ENCODE measurements at places on chromosomes 5 and 9.

DNA sequence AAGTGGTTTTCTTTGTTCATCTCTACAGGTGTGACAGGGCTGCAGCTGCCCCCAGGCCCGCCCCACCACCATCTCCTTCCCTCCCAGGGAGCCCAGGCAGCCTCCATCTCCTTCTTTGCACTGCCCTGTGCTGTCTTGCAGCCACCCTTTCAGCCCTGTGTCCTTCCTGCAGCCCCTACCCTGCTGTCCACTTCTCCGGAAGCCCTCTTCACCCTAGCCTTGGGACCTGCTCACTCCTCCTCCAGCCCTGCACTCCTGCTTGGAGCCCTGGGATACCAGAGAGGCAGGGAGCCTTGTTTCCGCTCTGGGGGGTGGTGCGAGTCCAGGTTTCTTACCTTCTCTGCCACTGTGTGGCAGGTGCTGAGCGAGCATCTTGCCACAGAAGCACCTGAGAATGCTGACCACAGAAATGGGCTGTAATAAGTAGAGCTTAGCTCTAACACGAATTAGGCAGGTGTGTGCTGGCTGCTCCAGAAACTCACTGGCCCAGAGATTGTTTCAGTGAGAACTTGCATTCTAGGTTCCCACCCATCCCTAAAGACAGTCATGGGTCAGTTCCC is 51.3 kb upstream of the GADD45G start:
- no peak for DNase-seq

- no peak for DNase-seq
These were observed 44.8 kb upstream of the SLC1A3 start for GRCh38 chr5:36561601-36562000.

DNA sequence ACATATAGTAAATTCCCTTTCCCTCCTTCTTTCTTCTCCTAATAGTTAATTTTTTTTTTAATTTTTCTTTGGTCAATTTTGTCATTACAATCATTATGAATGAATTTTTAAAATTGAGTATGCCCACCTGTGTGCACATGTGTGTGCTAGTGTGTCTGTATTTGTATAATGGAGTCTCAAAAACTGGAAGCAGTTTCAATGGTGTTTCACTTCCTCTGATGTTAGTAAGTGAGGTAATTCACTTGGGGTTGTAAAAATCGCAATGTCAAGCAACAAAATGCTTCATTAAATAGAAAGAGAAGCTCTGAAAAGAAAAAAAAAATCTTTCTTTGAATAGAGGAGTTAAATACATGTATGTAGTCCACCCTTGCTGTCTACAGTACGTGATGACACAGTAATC is 1467.6 kb upstream of the NUDT12 start:
- no peak for DNase-seq

DNA sequence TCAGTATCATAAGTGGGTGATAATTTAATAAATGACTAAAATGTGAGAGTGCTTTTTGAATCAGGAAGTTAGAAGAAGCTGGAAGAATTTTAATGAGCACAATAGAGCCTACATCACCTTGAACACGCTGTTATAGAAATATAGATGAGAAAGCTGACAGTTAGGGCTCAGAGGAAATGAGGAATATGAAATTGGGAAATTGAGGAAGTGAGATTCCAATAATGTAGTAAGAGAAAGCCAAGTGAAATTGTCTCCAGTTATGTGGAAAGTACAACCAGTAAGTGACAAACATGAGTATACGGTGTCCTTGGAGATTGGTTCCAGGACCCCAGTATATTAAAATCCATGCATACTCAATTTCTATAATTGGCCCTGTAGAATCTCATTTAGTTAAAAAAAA is 235.9 kb upstream of the FAM174A start:
- DNase-seq, result no peak

DNA sequence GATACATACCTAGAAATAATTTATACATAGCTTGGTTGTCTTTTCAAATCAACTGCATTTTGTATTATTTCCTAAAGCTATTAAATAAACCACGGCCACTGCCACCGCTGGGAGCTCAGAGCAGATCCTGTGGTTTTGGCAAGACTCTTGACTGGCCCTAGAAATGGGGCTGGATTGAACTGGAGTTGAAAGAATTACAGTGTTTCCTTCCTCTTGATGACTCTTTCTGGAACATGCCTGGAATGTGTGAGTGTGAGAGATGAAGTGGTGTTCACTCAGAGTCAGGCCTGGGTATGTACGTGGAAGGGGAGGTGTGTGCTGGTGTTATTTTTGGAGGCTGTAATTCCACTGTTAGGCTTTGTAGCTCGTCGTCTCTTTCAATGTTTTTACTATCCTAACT is 45.9 kb downstream of the TEK start:
- DNase-seq, result peak; percentile 57

- no peak for DNase-seq
These were observed at the start of gene PCDHA4 for GRCh38 chr5:140806834-140807775. Gene PCDHA4, plus strand, starts transcription at chr5:140807068.

GRCh38 chr9:109463924-109464625 is 34.0 kb downstream of the PTPN3 start:
- DNase-seq, result no peak

- DNase-seq, result no peak
These were observed 185.8 kb downstream of the CD180 start for GRCh38 chr5:67010684-67011409.

DNA sequence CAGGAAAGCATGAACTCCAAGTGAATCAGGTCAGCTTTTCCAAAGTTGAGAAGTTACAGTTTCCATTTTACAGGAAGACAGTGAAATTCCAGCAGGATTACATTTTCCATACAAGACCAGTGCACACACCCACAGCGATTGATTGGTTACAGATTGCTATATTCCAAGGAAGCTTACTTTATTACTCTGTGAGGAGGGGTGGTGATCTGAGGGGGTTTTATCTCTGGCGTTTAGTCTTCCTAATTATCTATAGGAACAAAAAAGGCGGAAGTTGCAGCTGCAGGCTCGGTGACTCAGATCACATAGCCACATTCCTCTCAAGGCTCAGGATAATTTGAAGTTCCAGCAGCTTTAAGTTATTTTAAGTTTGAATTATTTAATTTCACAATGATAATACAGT is 450.4 kb upstream of the NMUR2 start:
- DNase-seq, result no peak

GRCh38 chr9:23829580-23830475 is 3.8 kb upstream of the ELAVL2 start:
- no peak for DNase-seq

GRCh38 chr9:96344458-96345180 is 38.9 kb downstream of the SLC35D2 start:
- DNase-seq, result peak; percentile 80

- DNase-seq, result peak; percentile 55
These were observed 325.1 kb downstream of the GADD45G start for GRCh38 chr9:89929673-89930480.

DNA sequence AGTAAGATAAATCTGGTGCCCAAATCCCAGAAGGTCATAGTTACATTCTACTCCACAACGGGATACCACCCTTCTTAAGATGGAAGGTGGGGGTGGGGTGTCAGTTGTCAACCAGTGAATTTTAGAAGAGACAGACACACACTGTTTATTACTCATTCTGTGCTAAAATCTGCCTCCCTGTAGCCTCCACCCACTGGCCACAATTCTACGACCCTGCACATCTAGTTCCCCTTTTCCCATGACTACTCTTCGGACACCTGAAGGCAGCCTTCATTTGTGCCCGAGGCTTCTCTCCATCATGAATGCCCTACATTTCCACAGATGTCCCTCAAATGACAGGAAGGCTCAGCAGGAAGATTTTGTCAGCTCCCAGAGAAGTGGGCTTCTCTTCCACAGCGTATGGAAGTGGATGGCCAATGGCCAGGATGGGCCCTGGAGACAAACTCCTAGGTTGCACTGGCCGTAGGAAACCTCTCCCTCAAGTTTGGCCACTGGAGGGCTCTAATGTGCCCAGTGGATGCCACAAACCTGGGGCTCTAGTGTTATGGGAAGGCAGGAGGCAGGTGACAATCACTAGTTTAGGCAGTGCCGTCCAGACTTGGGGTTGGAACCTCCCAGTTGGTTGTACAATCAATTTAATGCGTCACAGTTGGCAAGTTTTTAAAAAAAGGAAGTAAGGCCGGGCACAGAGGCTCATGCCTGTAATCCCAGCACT is 46.6 kb downstream of the PTPN3 start:
- DNase-seq, result no peak

- no peak for DNase-seq
These were observed 65.2 kb upstream of the ASS1 start for GRCh38 chr9:130379649-130379970.

GRCh38 chr5:132484391-132484725 is 6.2 kb downstream of the IRF1 start:
- peak; percentile 8 for DNase-seq

GRCh38 chr9:72200452-72200851 is 51.2 kb downstream of the GDA start:
- DNase-seq, result no peak

DNA sequence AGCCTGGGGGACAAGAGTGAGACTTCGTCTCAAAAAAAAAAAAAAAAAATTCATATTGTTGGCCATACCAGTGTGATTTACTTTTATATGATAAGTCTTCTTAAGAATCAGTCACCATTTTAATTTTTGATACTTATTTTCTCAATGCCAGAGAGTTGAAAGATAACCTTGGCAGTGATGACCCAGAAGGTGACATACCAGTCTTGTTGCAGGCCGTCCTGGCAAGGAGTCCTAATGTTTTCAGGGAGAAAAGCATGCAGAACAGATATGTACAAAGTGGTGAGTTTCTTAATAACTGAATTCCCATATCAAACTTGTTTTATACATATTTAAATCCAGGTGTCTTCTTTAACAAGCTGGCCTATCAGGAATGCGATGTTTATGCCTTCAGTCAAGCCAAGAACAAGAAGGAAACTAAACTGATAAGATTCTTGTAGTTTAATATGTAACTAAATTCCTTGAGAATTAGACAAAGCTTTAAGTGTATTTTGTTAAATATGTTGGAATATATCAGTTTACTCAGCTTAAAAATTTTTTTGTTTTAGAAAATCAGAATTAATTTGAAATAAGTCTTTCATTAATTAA is 81.5 kb downstream of the NIPBL start:
- no peak for DNase-seq

DNA sequence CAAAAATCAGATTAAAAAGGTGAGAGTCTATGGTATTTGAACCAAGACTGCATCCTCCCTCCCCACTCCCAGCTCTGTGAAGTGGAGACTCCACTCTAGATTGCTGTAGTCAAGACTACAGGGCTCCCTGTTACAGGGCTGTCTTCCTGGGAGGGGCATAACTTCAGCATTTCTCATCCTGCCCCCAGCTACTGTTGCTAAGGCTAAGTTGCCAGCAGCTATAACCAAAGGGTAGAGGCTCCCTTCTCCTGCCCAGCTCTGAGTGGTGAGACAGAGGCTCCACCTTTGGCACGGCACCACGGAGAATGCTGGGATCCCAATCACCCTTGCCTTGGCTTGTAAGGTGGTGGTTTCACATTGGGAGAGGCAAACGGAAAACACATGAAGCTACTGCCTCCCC is 39.2 kb upstream of the GCNT4 start:
- DNase-seq, result no peak

GRCh38 chr9:108039493-108039892 is 549.9 kb upstream of the KLF4 start:
- no peak for DNase-seq

GRCh38 chr9:108374626-108375025 is 481.2 kb downstream of the ACTL7B start:
- DNase-seq, result no peak

DNA sequence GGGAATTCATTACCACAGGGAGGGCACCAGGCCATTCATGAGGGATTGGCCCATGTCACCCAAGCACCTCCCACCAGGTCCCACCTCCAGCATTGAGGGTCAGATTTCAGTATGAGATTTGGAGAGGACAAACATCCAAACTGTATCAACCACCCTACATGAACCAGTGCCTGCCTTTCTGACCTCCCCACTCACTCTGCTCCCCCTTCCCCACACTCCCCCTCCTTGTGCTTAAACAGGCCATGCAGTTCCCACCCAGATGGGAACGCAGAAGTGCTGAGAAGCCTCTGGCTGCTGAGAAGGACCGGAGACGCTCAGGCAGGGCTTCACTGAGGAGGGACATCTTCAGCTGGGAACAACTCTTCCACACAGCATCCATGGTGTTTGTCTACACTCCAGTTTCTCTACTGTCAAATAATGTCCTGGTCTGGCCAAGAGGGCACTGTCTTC is 30.0 kb upstream of the ADAMTS2 start:
- no peak for DNase-seq

DNA sequence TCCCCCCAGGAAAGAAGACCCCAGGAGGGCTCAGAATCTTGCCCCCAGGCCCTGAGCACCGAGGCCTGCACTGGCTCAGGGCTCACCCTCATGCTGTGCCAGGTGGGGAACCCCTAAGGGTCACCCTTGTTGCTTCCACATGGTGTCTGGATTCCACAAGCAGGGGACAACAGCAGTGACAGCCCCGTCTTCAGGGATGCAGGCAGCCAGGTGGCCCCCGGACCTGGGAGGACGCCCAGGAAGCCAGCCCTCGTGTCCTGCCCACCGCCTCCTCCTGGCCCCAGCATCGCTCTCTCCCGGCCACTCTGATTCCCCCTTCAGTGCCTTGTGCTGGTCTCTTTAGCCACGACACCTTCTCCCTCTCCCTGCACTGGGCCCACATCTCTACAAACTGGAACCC is 60.0 kb upstream of the SARDH start:
- no peak for DNase-seq

GRCh38 chr5:135094339-135095051 is 60.5 kb upstream of the PITX1 start:
- DNase-seq, result peak; percentile 2

- no peak for DNase-seq
These were observed 169.2 kb downstream of the CACNA1B start for GRCh38 chr9:138046641-138047301.

- DNase-seq, result no peak
These were observed 49.2 kb downstream of the ITGA2 start for GRCh38 chr5:53038196-53038847.

- DNase-seq, result no peak
These were observed 152.7 kb upstream of the SGCD start for GRCh38 chr5:156174225-156174624.

DNA sequence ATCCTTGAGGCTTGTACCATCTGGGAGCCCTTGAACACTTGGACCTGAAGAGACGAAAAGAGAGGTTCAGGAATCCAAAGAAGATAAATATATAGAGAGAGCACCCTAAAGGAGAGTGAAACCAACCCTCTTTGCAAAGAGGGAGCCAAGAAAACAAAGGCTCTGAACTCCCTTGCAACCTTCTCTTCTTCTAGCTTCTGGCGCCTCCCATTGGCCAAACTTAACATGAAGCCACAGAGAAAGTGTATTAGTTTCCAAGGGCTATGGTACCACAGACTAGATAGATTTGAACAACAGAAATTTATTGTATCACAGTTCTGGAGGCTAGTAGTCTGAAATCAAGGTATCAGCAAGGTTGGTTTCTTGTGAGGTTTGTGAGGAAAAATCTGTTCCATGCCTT is 175.1 kb downstream of the HCN1 start:
- DNase-seq, result peak; percentile 19

- no peak for DNase-seq
These were observed 190.6 kb downstream of the NSG2 start for GRCh38 chr5:174236070-174236469.

- DNase-seq, result peak; percentile 30
These were observed 27.3 kb upstream of the TRIM14 start for GRCh38 chr9:98146101-98146991.

GRCh38 chr5:80238778-80239679 is 16.8 kb downstream of the SERINC5 start:
- DNase-seq, result peak; percentile 86
